Activated T-cell treated with anti-CD3 and anti-CD28 coated beads for 4 hours (primary cell): ENCODE measurements at places on chromosomes 11 and 22.

GRCh38 chr11:43556612-43557375, 123.7 kb upstream of the HSD17B12 start:
- no peak for DNase-seq

DNA sequence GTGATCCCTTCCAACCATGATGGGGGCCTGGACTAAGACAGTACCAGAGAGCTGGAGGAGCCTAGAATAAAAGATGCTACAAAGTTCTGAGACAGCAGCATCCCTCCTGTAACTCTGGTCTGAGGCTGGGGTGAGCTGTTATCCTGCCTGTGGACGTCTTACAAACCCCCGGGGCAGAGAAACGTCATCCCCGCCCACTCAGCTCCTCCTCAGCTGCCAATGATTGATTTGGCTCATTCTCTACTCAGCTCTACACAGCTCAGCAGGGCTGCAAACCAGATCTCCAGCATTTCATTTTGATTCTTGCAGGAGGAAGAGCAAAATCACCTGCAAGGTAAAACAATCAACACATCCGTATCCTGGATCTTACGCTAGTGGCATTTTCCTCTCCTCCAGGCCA, 55.5 kb downstream of the CSNK2A3 start:
- no peak for DNase-seq

- no peak for DNase-seq
Measured at GRCh38 chr11:17350455-17351171, 987 bp upstream of the NCR3LG1 start.

GRCh38 chr11:122690384-122690783, 34.9 kb downstream of the UBASH3B start:
- no peak for DNase-seq

DNA sequence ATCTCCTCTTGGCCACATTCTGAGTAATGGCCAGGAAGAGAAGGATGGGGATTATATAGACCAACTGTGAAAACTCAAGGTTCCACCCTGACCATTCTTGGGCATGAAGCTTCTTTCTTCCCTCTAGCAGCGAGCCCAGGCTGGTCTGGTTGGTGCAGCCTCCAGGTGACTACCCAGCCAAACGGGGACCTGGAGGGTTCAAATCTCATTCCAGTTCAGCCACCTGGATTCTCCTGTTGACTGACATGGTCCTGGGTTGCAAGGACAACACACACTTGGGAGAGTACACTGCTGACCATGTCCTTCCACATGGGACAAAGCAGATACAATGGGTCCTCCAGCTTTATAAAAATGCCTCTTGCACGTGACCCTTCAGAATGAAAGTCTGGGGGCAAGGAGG, 67.0 kb downstream of the SHANK2 start:
- no peak for DNase-seq

DNA sequence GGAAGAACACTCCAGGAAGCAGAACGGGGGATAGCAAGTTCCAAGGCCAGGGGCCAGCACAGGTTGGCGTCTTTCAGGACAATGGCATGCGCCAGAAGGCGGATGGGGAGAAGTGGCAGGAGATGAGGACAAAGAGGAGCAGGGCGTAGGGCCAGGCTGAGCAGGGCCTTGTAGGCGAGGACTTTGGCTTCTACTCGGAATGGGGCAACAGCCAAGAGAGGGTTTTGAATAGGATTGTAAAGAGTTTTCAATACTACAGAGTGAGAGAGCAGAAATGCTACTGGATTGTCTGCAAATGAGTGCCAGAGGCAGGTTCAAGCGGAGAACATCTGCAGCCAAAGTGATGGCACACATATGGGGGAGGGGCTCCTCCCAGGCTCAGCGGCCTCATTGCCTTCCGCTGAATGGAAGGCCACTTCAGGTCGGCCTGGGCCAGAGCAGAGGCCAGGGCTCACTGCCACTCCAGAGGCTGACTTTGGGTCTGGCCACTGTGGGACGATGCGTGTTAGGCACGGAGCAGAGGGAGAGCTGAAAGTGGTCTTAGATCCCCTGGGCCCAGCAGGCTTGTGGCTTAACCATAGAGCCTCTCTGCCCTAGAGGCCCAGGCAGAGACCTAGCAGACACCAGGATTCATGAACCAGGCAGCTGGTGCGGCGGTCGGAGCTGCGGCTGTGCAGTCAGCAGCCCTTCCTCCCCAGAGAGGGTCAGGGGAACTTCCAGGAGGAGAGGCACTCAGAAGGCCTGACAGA, 118.2 kb downstream of the DSCAML1 start:
- no peak for DNase-seq

GRCh38 chr11:73184953-73185671, 33.0 kb upstream of the P2RY2 start:
- peak; percentile 12 for DNase-seq

DNA sequence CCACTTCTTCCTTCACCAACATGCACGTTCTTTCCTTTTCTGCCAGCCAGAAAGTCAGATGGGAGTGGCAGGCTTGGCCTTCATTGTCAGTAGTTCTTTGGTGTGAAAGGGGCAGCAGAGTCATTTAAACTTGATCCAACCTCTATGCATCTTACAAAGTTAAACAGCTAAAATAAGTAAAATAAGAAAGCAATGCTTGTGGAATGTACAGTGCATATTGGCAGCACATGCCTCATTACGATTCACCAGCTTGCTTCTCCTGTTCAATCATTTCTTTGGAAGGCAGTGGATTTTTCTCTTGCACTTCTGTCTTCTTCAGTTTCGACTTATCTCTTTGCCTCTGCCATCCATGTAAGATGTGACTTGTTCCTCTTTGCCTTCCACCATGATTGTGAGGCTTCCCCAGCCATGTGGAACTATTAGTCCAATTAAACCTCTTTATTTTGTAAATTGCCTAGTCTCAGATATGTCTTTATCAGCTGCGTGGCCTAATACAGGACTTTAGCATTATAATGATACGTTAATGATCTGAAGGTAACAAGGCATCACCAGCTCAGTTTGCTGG, 14.8 kb downstream of the LGALS12 start:
- no peak for DNase-seq

GRCh38 chr22:47435204-47435487, 672.7 kb downstream of the TBC1D22A start:
- DNase-seq, result no peak

GRCh38 chr11:92489826-92490399, 265.3 kb downstream of the FAT3 start:
- DNase-seq, result no peak

DNA sequence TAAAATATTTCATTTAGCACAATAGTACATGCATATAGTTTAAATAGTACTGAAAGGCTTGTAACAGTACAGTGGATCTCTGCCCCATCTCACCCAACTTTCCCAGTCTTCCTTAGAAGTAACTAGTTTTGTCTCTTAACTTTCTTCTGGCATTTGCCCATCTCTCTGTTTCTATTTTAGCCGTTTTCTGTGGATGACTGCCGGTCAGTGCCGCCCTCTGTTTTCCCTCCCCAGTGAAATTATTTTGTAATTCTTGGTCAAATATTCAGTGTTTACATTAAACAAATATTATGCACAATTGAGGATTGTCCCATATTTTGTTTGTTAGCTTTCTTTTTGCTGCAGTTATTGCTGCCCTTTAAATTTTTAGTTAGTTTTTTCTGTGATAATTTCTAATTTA, 8.3 kb downstream of the PDHX start:
- DNase-seq, result no peak

- DNase-seq, result no peak
Measured at GRCh38 chr11:126878913-126879482, 121.6 kb downstream of the KIRREL3 start.

- no peak for DNase-seq
Measured at GRCh38 chr11:67369801-67370284, 3.6 kb downstream of the CLCF1 start.

- no peak for DNase-seq
Measured at GRCh38 chr11:104918113-104918824, 20.0 kb upstream of the CASP12 start.

DNA sequence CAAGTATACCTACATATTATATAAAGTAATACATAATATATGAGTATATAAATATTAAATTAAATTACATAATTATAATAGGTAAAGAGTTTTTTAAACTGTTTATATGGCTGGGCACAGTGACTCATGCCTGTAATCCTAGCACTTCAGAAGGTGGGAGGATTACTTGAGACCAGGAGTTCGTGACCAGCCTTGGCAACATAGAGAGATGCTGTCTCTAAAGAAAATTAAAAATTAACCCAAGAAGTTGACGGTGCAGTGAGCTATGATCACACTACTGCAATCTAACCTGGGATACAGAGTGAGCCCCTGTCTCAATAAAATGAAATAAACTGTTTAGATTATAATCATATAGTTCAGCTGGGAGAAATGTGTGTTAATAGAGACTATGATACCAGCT, 363.0 kb downstream of the DDX10 start:
- no peak for DNase-seq

DNA sequence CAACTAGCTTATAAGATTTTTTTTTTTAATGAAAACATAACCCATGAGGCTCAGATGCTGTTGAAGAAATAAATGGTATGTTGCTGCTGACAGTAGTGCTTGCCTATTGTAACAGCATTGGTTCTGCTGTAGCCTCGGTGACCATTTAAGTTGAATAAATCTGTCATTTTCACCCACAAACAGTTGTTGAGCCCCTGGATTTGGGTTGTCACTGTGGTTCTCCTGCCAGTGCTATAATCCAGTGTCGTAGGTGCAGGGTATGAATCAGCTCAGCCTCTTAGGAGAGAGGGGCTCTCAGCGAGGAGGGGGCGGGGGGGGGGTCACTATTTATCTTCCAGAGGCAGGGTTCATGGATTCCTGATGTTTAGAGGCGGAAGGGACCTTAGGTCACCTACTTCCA, 49.9 kb upstream of the HORMAD2 start:
- DNase-seq, result no peak

DNA sequence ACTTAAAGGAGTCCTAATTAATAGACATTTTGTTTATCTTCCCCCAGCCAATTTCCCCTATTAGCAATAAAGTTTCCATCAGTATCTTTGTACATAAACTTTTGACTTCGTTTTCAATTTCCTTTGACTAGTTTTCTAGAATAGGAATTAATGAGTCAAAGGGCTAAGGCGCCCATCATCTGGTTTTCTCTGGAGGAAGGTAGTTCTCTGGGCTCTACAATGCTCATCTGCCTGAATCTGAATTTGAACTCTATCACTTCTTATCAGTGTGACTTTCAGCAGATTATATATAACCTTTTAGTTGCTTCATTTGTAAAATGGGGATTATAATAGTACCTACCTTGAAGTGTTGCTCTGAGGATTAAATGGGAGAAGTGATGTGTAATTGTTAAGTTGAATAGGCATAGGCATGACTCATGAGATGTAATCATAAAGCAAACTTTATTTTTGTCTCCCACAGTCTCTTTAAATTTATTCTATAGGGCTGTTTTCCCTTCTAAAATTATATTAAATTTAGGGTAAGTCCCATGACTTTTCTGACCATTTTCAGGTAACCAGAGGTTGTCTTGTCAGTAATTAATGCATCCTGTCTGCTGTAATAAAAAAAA, 5.8 kb upstream of the TUB start:
- no peak for DNase-seq

GRCh38 chr22:27129266-27129665, 471.9 kb downstream of the MIAT start:
- no peak for DNase-seq

DNA sequence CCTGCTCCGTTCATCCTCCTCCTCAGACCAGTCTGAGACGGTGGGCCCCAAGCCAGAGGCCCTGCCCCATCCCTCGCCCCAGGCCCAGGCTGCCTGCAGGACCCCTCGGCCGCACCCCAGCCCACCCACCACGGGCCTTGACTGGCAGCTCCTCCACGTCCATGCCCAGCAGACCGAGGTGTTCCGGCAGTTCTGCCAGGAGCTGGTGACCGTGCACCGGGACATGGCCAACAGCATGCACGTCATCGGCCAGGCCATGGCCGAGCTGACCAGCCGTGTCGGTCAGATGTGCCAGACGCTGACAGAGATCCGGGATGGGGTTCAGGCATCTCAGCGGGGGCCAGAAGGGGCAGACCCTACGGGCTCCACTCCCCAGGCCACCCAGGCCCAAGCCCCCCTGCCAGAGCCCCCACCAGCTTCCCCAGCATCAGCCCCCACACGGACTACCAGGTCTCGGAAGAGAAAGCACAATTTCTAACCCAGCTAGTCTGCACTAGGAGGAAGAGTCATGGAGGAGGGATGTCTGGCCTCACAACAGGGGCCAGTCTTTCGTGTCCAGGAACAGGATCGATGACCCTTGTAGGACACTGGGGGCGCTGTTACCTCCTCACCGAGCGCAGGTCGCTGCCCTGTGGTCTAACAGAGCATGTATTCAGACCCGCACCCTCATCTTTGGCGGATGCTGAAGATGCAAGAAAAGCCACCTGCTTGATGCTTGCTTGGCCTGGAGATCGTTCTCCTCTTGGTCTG, 66.3 kb downstream of the PRDM11 start:
- no peak for DNase-seq

GRCh38 chr11:129331871-129332274, 43.8 kb upstream of the BARX2 start:
- peak; percentile 53 for DNase-seq

- no peak for DNase-seq
Measured at GRCh38 chr22:42471441-42471840, 39.2 kb upstream of the NFAM1 start.

- DNase-seq, result no peak
Measured at GRCh38 chr11:62804310-62805075, 747 bp downstream of the NXF1 start.

GRCh38 chr11:72038491-72038890, 39.8 kb downstream of the IL18BP start:
- DNase-seq, result no peak

DNA sequence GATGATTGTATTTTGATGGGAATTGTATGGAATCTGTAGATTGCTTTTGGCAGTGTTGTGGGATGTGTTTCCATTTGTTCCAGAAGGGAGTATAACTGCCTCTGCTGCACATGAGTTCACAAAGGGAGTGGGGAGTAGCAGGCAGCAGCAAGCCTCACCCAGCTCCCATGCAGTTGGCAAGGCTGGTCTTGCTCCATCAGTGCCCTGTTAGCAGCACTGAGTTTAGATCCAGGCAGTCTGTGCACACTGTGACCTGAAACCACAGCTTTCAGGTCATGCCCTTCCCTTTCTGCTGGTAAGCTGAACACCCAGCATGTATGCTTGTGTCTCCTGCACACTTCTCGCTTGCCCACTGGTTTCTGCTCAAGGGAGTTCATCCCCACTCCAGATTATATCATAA, 3.7 kb upstream of the NUCB2 start:
- DNase-seq, result no peak

- no peak for DNase-seq
Measured at GRCh38 chr11:28584992-28585391, 476.8 kb downstream of the METTL15 start.

DNA sequence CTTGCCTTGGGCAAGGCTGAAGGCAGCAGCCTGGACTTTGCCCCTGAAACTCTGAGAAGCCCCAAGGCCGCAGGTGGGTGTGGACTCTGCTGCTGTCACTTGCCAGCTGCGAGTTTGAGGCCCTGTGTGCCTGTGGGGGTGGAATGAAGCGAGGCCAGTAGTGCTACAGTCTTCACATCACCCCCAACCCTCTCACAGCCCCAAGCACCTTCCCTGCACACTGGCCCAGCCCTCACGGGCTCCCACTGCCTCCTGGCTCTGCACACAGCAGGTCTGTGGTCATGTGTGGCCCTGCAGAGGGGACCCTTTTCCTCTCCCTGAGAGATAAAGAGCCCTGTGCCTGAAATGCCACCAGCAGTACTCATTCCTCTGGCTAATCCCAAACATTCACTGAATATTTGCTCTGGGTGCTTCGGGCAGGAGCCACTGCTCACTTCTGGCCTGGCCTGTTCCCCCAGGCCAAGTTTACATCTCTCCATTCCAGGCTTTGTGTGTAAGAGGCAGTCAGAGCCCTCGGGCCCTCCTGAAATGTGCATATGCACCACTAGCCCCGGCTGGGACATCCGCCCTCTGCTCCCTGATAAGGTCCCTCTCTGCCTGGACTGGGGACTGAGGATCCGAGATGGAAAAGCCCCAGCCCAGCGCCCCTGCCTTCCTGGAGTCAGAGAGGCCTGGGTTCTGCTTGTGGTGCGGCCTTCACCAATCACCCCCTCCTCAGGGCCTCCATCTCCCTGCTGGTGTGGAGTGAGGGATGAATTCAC, 17.7 kb downstream of the MGAT3 start:
- no peak for DNase-seq
